ENCODE measurements at places on chromosomes 4 and X.

DNA sequence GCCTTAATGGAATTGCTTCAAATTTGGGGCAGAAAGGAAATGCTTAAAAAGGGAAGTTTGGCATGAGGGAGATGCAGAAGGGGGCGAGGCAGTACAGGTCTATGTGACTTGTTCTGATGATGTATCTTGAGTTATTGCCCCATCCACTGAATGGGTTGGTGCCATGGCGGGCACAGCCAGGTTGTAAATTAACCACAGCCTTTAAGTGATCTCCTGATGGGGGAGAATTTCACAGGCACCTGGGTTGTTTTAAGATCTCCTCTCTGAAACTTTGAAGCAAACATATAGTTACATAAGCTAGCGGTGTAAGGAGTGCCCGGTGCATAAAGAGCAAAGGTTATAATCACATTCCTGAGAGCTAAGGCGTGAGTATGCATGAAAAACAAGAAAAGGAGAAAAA, 37.0 kb downstream of the NPY5R start:
- no peak for DNase-seq

GRCh38 chrX:134821370-134821769, 163.1 kb upstream of the PLAC1 start:
- DNase-seq, result peak; percentile 72

DNA sequence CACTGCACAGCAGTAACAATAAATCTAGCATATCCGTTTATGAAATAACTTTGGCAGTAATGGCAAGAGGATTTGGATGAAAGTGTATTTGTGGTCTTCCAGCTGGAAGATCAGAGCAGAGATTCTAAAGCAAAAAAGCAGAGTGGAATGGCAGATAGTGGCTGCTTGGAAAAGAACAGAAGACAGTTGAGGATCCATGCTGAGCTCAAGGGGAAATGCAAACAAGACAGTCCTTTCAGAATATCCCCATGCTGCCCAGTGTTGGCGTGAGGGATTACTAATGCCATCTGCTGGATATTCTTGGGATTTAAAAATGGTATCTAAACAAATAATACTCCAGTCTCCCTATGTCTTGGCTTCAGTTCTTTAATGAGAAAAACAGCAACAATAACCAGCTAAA, 629.1 kb upstream of the ATOH1 start:
- DNase-seq, result peak; percentile 47

DNA sequence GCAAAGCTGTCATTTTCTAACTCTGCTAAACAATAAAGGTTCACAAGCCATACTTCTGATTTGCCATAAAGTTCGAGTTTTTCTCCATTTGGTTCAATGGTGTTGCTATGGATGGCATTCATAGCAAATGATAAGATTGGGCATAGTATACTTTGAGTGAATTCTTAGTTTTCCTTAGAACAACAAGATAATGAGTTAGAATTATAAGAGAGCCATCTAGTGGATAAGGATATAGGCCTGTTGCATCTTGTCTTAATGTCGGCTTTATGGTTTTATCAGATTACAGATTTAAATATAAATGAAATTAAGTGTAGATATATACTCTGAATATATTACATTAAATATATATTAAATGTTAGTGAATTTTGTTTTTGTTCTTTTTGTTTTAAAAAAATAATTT, 644.6 kb downstream of the IL1RAPL1 start:
- DNase-seq, result no peak

DNA sequence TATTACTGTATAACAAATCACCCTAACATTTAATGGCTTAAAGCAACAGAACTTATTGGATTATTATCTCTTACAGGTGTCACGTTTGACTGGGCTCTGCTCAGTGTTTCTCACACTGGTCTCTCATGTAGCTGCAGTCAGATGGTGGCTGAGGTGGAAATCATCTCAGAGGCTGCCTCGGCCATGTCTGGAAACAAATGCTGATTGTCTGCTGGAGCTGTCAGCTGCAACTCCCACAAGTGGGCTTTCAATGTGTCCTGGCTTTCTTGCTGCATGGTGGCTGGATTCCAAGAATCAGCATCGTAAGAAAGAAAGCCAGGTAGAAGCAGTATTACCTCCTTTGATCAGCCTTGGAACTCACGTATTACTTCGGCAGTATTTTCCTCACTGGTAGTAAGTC, 277.6 kb downstream of the SPANXN1 start:
- DNase-seq, result no peak

DNA sequence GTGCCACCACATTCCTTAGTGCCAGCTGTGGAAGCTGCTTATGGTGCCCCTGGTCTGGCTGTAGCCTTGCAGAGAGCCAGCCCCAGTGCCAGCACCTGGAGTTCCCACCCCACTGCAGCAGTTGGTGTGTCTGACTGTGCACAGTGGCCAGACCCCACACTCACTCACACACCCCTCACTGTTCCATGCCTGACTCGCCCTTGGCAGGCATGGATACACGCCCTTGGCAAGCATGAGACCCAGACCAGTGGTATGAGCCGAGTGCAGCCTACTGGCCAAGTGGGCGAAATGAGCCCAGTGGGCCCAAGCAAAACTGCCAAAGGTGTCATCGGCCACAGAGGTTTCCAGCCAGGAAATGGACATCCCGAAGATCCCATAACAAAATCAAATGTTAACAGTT, 27.4 kb downstream of the NAA11 start:
- no peak for DNase-seq

All from fibroblast of skin of back (primary cell).